ENCODE measurements at places on chromosomes 1 and 21. TPM values are rescaled to one million over a fixed set of nuclear protein-coding genes. Genes with fewer than 3 reads are reported as not detected.

- DNase-seq = no peak
Observed at GRCh38 chr1:203028067-203028783, 1.9 kb downstream of the PPFIA4 start.

DNA sequence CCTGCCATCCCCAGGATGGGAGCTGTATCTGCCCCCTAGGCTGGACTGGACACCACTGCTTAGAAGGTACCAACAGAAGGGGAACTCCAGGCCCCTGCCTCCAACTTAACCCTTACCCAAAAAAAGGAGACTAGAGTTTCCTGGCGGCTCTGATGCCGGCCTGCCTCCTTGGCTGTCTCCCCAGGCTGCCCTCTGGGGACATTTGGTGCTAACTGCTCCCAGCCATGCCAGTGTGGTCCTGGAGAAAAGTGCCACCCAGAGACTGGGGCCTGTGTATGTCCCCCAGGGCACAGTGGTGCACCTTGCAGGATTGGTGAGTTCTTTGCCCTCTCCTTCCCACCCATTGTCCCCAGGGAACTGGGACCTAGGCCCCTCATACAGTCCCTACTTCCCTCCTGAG lies 8.1 kb upstream of the LRRC71 start:
- no peak for DNase-seq

- DNase-seq = no peak
Observed at GRCh38 chr1:6753320-6754140, 31.7 kb upstream of the CAMTA1 start.

DNA sequence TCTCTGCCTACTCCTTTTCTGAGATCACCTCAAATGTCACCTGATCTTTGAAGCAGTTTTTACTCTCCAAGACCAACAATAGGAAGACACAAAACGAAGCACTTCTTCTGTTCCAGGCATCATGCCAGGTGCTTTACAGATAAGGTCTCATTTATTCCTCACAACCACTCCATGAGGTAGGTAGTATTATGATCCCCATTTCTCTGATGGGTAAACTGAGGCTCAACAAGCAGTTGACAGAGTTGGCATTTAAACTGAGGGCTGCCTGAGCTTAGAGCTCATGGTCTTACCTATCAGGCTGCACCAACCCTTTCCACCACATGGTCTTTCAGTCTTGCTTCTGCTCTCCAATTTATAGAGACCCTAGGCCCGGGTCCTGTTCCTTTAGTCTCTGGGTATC lies 147.2 kb upstream of the JUN start:
- no peak for DNase-seq

- DNase-seq = no peak
Observed at GRCh38 chr1:112692681-112693080, 14.2 kb downstream of the RHOC start.

DNA sequence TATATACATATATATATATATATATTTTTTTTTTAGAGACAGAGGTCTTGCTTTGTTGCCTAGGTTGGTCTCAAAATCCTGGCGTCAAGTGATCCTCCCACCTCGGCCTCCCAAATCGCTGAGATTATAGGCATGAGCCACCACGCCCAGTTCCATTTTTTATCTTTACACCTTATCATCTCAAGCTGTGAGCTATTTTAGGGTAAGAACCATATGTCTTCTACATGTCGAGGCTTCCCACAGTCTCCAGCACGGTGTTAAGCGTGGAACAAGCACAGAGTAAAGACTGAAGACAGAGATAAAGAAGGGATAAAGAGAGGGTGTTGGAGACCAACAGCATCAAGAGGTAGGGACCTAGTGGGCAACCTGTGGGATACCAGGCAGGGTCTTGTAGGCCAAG lies 14.2 kb downstream of the ARHGEF2 start:
- DNase-seq = no peak

DNA sequence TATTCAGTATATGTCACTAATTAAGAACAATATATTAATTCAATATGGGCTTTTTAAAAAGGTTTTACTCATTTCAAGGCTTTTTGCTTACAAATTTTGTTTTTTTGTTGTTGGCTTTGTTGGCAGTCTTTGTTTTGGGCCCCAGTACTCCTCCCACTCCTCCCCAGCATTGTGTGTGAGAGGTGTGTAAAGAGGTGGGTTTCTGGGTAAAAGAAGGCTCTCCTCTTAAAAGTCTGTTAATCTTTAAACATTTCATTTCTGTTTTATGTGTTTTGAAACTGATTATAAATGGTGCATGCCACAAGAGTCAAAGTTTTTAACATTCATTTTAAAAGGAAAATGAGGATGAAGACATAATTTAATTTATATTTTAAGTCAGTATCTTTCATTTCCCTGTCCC lies 79.6 kb downstream of the SASS6 start:
- DNase-seq = no peak

GRCh38 chr1:7702365-7702764 lies 68.7 kb upstream of the VAMP3 start:
- DNase-seq = no peak

DNA sequence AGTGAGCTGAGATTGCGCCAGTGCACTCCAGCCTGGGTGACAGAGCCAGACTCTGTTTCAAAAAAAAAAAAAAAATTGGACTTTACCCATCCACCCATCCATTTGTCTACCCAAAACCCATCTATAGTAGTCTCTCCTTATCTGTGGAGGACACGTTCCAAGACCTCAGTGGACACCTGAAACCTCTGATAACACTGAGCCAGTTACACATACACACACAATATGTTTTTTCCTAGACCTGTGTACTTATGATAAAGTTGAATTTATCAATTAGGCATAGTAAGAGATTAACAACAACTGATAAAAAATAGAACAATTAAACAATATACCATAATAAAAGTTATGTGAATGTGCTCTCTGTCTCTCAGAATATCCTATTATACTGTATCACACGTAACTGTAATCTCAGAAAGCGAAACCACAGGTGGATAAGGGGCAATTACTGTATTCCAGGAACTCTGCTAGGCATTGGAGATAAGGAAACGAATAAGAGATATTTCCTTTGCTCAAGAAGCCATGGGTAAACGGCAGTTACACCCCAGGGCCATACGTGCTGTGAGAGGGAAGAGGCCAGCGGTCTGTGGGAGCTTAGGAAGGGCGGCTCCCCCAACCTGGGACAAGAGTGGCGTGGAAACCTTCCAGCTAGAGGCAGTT lies 84.2 kb upstream of the DISP3 start:
- DNase-seq = no peak

- DNase-seq = no peak
Observed at GRCh38 chr1:84540759-84541158, 33.5 kb downstream of the CTBS start.

GRCh38 chr21:25967181-25967900 lies 203.2 kb downstream of the APP start:
- no peak for DNase-seq

GRCh38 chr1:175169286-175170018 lies 23.1 kb downstream of the KIAA0040 start:
- DNase-seq = no peak

DNA sequence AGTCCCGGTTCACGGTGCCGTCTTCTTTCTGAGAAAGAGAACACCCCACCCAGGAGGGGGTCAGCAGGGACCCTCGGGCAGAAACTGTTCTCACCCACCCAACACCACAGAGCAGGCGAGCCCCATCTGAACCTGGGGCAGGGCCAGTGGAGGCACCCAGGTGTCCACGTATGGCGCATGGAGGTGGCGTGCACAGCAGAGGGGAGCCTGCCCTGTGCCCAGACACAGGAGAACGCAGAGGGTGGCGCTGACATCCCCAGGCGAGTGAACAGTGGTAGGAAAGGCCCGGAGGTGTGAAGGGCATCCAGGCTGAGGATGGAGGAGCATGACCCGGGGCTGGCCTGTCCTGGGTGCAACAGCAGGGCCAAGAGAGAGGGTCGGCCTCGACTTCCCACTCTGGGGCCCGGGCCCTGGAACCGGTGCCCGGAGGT lies 91.1 kb downstream of the STUM start:
- DNase-seq = no peak

- no peak for DNase-seq
Observed at GRCh38 chr1:166136699-166137401, 30.0 kb downstream of the FAM78B start.

GRCh38 chr1:67897270-67897949 lies 64.1 kb upstream of the GNG12 start:
- no peak for DNase-seq

DNA sequence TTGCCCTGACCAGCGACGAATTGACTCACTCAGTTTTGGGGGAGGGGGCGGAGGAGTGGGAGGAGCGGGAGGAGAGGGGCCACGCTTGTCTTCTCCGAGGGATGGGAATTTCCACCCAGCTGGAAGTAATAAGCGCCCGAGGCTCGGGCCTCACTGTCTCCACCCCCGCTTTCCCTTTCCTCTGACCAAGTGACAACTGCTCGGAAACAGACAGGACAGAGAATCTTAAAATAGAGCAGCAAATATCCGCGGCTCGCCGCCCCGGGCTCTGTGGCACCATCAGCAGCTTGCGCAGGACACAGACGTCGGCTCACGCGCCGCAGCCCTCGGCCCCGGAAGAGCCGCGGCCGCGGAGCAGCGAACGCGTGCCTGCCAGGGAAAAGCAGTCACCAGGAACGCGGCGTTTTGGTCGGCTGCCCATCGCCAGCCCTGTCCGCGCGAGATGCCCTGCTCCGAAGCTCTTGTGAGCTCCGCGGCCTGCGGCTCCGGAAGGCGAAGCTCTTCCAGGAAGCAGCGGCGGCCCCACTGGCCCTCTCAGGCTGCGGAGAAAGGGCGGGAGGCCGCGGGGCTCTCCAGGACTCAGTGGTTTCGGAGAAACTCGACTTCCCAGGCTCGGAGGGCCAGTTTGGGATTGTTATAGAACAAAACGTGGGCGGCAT lies 10.7 kb upstream of the RGS16 start:
- peak; percentile 82 for DNase-seq

DNA sequence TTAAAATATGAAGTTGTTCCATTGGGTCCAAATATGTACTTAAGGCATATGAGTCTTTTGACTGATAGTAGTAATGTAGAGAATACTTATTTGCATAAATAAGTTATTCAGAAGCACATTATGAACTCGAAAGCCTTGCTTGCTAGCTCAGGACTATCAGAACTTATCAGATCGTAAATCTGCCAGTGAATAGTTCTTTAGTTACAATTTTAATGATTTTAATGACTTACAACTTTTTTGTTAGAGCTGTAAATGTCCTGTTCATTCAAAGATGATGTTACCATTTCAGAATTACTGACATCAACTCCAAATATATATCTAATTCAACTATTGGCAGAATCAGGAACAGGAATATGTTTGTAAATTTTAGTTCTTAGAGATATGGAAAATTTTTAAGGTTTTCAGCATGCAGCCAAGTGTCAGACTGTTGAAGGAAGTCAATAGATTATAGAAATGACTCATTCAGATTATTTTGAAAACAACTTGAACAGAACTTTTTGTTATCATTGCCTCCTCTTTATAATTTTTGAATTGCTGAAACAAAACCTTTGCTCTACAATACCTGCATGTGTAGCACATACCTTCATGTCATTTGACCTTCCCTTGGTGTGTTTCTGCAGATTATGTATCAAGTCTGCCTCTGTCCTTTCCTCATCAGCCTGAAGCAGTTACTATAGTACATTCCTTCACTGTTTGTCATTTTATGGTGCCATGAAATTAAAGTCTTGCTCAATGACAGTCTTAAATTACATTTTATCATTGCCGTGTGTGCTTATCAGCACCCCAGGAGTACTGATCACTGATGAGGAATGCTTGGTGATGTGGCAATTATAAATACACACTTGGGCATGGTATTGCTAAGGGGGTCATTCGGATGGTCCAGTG lies 44.9 kb downstream of the LRRC8D start:
- no peak for DNase-seq

- no peak for DNase-seq
Observed at GRCh38 chr1:161096015-161096414, 2.1 kb upstream of the KLHDC9 start.

- no peak for DNase-seq
Observed at GRCh38 chr1:190429932-190430331, 47.7 kb downstream of the BRINP3 start.

DNA sequence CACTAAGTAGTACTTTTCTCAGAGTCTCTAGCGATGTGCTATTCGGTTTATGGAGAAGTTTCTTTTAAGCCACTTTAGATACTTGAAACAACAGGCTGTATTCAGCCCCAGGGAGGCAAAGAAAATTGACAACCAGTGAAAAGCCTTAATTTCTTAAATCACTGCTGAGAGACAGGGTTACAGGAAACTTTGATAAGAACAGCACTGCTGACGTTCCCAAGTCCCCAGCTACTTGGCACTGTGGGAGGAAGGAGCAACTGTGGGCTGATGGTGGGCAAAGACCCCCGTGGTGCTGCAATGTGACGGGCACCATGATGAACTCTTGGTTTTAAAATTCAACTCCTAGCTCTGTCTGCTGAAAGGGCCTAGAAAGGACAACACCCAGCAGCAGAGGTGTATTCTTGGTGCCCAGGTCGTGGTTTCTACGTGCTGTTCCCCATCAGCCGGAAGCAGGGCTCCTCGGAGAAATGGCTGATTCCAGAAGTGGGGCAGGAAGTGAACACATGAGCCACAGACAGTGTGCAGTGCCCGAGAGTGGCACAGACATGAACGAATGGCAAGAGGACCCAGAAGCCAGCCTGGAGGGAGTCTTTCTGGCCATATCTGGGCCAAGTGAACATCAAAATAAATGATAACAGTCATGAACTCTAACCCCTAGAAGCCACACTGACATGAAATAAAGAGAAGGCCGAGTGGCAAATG lies 5.3 kb downstream of the PTTG1IP start:
- DNase-seq = no peak

DNA sequence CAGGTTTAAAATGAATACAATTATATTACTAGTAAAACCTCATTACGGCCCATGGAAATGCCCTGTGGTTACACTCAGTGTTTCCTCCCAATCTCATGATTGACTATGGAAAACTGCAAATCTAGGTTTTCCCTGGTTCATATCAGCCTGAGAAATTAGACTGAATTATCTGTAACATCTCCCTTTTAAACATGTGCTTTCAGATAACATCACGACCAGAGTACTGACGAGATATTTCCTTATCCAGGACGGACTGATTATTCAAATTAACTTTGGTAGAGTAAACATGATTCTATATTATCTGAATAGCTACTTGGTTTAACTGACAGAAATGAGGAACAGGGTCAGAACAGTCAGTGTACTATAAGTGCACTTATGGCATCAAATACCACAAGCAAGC lies 82.3 kb downstream of the RGS7 start:
- DNase-seq = no peak

GRCh38 chr1:27095576-27095975 lies 59.3 kb downstream of the SLC9A1 start:
- no peak for DNase-seq

GRCh38 chr1:153774026-153774595 lies 1.1 kb upstream of the SLC27A3 start:
- DNase-seq = no peak

FNDC5 gene
- 15.2 TPM for total RNA-seq

SYPL2 gene
- 4.4 TPM for total RNA-seq

WNT9A gene
- 9.8 TPM for total RNA-seq

GUCA2A gene
- not detected for total RNA-seq

TCHH gene
- total RNA-seq = 0.05 TPM

KCNH1 gene
- not detected for total RNA-seq

PRKCZ gene
- total RNA-seq = 16.1 TPM

ZSWIM5 gene
- 11.6 TPM for total RNA-seq

VHLL gene
- total RNA-seq = not detected

MYOG gene
- not detected for total RNA-seq

PRXL2B gene
- total RNA-seq = 3.2 TPM

OR2M5 gene
- total RNA-seq = not detected

PRKAA2 gene
- 4.4 TPM for total RNA-seq
